ENCODE measurements at places on chromosomes 1 and 21.

GRCh38 chr1:114700036-114700600 lies 4.8 kb upstream of the AMPD1 start:
- no peak for DNase-seq

DNA sequence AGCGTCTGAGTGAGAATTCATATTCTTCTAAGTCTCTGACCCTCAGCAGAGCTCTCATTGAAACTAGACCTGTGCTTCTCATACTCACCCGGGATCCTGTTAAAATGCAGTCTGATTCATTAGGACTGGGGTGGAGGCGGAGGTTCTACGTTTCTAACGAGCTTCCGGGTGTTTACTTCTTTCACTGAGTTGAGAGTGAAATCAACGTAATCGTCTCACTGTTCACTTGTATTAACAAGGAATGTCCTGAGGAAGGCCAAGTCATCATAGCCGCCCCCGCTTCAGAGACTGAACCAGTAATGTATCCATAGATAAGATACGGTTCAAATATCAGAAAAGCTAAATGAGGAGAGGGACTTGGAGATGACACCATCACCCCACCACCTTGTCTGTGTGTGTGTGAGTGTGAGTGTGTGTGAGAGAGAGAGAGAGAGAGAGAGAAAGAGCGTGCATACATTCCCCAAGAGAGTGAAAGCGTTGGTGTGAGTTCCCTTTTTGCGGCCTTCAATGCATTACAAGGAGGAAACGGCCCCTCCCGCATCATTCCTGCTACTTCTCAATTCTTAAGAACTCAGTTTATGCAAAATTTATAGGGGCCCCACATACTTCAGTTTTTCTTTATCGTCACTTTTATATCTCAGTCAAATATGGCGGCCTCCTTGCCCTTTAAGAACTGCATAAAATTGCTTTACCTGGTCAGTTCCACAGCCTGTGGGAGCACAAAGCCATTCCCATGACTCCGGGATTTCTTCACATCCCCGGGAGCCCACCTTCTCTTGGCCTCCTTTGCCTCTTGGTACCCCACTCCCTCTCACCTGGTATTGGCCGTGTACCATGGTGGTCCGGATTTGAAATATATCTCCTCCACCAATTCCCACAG lies 19.8 kb downstream of the KMO start:
- DNase-seq: peak; percentile 37

GRCh38 chr21:32141318-32141633 lies 137.6 kb downstream of the MIS18A start:
- no peak for DNase-seq

GRCh38 chr1:170967042-170967910 lies 31.9 kb downstream of the MROH9 start:
- peak; percentile 74 for DNase-seq

DNA sequence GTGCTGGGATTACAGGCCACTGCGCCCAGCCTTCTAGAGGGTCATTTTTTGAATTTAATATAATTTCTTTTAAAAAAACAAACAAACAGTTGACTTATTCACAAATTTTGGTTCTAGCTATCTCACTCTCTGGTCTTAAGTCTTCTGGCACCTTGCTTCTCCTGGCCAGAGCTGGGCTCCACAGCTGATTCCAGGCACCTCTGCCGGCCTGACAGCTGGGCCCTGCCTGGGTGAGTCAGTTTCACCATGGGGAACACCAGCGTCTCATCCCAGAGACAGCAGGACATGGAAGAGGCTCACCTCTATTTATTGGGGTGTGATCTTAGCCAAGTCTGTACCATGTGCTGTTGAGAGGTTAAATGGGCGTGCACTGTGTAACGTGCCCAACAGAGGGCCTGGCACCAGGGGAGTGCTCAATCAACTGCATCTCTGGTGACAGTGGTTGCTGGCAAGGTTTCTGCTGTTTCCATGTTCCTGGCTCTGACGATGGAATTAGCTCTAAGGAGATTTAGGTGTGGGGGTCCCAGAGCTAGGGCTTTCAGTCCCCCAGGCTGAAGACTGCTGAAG lies 956 bp downstream of the CPLANE2 start:
- DNase-seq: peak; percentile 90

DNA sequence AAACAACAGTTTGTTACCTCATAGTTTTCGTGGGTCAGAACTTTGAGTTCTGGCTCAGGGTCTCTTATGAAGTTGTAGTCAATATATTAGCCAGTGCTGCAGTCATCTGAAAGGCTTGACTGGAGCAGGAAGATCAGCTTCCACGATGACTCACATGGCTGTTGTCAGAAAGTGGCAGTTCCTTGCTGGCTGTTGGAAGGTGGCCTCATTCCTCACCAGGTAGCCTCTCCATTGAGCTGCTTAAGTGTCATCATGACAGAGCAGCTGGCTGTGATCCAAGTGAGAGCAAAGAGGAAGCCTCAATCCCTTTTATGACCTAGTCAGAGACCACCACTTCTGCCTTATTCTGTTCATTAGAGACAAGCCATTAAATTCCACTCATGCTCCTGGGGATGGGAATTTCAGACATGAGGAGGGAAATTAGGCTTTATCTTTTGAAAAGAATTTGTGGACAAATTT lies 5.6 kb downstream of the OSBPL9 start:
- DNase-seq: peak; percentile 31

GRCh38 chr1:115456441-115456961 lies 118.5 kb upstream of the NGF start:
- DNase-seq: no peak

- no peak for DNase-seq
Measured at GRCh38 chr1:5564578-5565257, 427.5 kb downstream of the NPHP4 start.

- no peak for DNase-seq
Measured at GRCh38 chr1:94068999-94069918, 51.7 kb downstream of the ABCA4 start.

GRCh38 chr1:21814241-21814918 lies 2.3 kb downstream of the LDLRAD2 start:
- no peak for DNase-seq

DNA sequence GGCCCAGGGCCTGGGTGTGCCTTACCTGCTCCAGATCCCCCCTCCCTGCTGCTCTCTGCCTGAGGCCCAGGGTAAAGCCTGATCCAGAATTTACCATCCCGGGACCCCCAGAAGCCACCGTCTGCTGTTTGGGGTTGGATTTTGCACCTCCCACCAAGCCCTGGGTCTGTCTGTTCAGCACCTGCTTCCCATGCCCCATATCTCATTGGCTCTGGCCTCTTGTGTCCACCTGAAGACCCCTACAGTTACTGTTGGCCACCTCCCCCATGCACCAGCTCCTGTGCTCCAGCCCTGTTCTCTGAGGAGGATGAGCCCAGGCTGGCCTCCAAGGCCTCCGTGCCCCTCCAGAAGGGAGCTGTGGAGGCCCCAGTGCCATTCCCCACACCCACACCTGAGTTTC lies 113.9 kb downstream of the GRIK3 start:
- no peak for DNase-seq

- no peak for DNase-seq
Measured at GRCh38 chr1:81600878-81601622, 199.7 kb upstream of the ADGRL2 start.

- no peak for DNase-seq
Measured at GRCh38 chr1:33319186-33319948, 1.5 kb downstream of the A3GALT2 start.

DNA sequence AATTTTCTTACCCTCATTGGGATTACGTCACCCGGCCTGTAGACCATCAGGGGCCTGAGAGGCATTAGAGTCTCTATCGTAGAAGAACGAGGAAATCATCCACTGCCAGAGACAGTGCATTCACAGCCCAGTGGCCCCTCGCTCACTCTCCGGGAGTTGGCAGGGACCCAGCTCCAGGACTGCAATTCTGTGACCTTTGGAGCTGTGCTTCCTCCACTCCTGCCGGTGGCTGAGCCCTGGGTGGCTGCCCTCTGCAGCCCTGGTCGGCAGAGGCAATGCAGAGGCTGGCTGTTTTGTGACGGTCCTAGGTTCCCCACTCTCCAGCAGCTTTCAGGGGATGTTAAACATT lies 12.7 kb downstream of the SLC37A1 start:
- DNase-seq: no peak

DNA sequence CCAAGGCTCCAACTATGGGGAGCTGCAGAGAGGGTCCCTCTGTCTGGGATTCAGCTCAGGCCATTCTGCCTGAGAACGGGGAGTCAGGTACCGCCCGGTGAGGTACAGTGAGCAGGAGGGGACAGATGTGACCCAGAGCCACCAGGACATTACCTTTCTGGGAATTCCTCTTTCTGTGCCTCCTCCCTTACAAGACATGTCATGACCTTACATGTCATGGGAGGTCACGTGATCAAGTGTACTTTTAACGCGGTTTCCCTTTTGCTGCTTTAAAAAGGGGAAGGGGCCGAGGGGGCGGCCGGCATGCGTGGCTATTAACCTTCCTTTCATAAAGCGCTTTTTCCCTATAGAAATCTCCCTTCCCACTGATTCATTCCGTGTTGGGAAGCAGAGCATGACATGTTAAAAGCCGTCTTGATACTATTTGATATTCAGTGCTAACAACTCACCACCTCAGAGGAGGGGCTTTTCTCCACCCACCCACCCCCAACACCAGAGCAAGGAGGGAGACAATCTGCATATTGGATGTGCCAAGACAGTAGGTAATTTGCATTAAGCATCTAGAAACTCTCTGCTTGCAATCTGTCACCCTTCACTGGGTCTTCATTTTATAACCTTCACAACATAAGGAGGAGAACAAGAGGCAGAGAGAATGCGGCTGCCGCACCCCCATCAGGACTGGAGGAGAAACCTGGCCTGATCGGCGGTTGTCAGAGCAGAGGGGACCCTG lies 113.6 kb upstream of the VAMP3 start:
- DNase-seq: no peak

- no peak for DNase-seq
Measured at GRCh38 chr1:119799003-119799402, 12.3 kb downstream of the REG4 start.

DNA sequence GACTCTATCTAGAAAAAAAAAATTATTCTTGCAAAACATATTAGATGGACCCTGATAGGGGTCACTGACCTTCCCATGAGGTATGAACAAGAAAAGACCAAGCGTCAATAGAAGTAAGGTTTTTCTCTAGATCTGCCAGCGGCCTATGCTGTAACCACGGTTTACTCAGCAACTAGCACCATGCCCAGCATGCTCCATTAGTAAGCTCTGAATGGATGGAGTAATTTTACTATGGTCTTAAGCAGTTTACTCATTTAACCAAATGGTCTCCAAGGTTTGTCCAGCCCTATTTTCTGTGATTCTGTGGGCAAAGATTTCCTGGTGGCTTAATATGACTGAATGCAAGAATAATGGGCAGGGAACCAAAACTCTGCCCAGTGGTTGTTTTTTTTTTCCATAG lies 113.9 kb downstream of the ADSS2 start:
- no peak for DNase-seq

DNA sequence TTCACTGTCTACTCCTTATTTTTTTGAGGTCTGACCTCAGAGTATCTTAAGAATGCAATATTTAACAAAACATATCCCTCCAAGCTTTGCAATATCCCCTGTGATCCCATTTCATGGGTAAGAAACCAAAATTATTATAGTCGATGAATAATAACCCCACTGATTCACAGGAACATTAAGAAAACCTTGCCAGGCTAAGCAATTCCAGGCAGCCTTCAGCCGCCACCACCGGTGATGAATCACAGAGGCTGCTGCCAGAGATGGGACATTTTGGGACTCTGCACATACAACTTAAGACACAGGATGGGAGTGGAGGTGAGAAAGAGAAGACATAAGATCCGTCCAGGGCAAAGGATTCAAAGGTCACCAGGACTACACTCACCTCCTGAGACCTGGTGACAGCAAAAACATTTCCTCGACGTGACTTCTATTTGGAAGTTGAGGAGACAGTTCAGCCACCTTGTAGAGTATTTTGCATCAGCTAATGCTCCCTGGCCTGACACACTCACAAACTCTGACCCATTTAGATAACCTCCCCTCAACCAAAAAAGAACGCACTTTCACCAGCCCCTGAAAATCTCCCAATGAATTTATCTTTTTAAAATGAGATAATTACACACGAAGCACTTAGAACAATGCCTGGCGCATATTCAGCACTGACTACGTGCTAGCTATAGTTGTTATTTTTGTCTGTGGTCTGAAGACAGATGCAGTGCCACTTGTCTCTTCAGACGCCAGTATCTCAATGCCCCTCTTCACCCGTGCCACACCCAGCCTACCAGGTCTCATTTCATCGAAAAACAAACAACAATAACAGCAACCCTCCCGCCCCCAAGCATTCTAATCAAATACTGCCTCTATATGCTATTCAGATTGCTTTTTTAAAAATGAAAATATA lies 17.8 kb upstream of the OVAAL start:
- no peak for DNase-seq

GRCh38 chr1:94310570-94311270 lies 73.3 kb upstream of the ARHGAP29 start:
- no peak for DNase-seq

DNA sequence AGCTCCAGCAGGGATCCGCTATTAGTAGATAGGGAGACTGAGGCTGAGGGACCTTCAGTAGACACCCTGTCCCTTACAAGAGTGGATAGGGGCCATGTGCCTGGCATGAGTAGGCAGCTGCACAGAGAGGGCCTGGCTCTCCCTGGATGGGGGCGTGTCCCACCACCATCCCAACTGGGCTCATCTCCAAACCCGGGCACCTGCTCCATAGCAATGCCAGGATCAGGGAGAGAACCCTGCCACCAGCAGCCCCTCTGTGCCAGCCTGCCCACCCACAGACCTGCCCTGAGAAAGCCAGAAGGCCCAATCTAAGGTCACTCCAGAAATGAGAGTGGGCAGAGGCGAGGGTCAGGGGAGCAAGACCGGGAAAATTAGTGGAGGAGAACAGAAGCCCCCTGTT lies 121.3 kb downstream of the GRIK3 start:
- no peak for DNase-seq

- DNase-seq: no peak
Measured at GRCh38 chr1:43315963-43316737, 15.4 kb downstream of the TIE1 start.

DNA sequence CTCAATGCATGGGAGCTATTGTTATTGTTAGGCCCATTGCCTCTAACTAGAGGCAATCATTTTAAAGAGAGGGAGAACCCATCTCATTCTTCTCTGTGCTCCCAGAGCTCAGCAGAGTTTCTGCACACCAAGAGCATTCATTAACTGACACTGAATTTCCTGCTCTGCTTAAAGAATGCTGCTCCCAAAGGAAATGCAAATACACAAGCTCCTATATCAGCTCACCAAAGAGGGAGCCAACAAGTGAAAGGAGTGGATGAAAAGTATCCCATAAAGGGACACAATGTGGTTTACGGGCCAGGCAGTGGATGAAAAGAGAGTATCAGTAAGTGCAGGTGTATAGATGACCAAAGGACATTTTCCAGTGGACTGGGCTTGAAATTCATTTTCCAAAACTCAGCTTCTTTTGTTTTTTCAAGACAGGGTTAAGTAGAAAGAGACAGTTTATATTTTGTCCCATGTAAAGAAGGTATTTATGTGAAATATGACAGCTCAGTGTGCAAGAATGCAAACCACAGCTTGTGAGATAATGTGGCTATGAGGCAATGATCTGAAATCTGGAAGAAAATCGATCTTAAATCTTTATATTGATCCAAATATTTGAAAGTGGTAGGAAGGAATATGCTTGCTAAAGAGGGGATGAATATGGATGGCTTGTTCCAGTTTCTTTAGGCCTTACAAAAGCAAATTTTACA lies 207.7 kb upstream of the CAMK1G start:
- DNase-seq: no peak
